ENCODE measurements at places on chromosomes 12 and 14.

DNA sequence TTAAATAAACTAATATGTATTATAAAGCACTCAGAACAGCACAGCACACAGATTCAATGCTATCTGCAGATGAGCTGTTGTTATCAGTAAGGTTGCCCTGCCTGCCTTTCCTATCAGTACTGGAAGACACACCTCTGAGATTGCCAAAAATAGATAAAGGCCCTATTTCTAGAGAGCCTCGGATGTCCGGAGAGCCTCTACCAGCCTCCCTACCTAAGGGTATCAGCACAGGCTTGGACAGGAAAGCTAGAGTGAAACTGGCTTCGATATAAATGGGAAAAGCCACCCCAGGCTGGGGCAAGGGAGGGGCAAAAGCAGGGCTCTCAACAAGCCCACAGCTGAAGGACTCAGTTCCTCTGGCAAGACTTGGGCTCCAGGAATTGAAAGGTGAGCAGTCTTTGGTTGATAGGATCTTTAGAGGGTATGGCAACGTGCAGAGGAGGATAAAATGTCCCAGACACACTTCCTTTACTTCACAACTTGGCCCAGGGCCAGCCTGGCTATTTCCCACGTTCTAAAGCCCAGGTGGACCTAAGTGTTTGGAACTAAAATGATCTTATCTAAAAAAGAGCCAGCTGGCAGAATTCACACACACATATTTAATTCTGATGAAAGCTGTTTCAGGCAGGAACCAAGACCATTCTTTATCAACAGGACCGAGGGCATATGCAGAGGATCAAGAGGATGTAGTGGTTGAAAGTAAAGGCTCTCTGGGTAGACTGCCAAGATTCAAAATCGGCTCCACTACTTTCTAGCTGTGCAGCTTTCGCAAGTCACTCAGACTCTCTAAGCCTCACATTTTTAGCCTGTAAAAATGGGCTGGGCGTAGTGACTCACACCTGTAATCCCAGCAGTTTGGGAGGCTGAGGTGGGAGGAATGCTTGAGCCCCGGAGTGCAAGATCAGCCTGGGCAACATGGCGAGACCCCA, 37.8 kb upstream of the ITPR2 start:
- no peak for DNase-seq

DNA sequence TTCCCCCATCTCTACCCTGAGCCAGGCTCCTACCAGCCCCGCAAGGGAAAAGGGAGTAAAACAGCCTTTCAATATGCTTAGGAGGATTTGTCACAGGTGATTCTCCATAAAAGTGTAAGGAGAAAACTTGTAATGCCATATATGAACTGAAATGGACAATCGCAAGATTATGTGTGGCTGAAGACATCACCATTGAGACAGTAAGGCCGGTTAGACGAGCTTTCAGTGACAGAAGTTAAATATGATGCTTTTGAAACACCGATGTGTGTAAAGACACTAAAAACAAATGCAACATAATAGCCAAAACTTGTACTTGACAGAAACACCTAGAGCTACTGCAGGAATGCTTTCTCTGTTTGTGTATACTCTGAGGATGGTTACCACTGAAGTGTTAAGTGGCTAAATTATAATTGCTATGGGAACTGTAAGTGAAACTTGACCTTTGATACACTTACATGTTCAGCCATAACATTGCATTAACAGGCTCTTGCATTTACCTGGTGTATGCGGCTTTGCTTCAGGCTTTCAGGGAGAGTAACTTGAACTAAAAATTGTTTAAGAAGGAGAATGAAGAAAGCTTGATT, 42.3 kb downstream of the FAR2 start:
- DNase-seq, result no peak

GRCh38 chr12:20490213-20490612, 121.9 kb downstream of the PDE3A start:
- no peak for DNase-seq

DNA sequence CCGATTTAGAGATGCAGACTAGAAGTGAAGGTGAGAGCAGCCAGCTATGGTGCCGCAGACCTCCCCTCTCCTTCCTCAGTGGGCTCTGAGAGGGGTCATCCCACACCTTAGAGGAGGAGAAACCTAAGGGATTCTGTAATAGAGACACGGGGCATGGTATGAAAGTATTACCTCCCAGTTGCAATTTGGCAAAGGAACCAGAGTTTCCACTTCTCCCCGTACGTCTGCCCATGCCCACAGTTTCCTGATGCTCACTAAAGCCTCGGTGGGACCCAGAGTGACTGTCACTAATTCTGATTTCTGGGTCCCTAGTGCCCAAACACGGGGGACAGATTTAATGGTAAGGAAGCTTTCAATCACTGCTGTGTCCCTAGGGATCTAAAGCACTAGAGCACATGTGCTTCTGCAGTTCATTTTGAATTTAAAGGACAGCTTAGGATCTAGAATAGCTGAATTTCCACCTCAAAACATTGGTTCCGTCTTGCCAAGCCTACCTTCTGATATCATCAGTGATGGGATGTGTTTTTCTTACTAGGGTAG, 44.1 kb downstream of the DAD1 start:
- no peak for DNase-seq

DNA sequence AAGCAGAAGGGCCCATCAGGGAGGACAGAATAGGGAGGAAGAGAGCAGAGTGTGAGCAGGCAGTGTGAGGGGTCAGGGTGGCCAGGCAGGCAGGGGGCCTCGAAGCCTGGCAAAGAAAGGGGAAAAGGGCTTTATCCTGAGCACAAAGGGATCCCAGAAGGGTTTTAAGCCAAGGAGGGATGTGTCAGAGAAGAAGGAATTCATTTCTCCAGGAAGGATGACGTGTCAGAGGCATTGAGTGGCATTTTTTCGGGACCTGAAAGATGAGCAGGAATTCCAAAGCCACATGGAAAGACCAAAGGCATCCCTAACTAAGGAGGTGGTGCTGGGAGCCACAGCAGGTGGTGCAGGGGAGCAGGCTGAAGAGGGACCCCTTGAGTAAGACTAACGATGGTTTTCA, 132.1 kb downstream of the DICER1 start:
- no peak for DNase-seq

DNA sequence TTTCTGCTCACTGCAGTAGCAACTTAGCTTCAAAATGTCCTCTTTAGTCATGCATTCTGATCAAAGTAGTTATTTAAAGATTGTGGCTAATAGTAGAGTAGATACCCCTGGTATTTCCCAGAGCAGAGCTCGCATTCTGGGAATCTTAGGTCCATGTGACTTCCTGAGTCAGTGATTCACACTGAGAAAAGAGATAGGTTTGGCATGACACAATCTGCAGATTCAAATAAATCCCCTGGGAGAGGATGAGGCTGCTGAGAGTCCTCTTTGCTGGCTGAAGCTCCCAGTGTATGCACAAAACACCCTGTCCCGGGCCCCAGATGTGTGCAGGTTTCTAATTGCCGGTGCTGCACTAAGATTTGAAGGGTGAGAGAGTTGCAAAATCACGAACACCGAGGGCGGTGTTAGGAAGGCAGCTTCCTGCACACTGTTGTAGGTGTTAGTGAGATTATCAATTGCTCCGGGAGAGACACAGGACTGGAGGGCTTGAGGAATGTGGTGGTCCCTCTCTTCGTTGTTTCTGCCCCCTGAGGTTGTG, 233.2 kb downstream of the NRXN3 start:
- no peak for DNase-seq

DNA sequence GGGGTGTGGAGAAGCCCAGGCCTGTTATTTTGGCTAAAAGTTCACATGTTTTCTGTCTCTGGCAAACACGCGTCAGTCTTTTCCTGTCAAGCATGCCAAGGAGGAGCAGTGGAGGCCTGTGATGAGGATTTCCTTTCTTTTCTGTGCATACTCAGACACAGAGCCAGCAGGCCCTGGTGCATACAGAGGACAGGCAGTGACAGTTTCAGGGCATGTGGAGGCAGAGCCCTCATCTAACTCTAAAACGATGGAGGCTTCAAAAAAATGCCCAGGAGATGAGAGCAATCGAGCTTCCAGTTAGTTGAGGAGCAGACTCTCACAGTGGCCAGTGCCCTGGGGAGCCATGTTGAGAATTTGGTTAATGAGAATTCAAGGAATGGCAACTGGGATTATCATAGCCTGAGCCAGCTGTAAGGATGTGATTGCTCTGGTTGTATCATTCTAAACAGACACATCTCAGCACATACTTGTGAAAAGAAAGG, 66.5 kb downstream of the TRAFD1 start:
- DNase-seq, result no peak

DNA sequence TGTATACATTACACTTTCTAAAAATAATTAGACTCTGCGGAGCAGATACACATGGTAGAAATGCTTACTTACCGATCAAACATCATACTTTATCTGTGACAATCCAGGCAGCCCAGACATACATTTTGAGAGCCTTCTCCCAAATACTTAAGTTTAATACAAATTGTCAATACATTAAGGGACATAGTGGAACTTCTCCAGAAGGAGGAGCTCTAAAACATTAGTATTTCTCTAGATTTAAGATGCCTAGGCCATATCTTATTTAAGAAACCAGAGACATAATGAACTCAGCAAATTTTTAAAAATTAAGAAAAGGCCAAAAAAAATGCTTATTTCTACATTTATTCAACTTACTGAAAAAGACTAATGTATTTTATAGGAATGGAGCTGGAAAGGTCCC, 16.1 kb downstream of the ACSM4 start:
- no peak for DNase-seq

GRCh38 chr12:121034616-121035305, 4.3 kb downstream of the OASL start:
- DNase-seq, result no peak

DNA sequence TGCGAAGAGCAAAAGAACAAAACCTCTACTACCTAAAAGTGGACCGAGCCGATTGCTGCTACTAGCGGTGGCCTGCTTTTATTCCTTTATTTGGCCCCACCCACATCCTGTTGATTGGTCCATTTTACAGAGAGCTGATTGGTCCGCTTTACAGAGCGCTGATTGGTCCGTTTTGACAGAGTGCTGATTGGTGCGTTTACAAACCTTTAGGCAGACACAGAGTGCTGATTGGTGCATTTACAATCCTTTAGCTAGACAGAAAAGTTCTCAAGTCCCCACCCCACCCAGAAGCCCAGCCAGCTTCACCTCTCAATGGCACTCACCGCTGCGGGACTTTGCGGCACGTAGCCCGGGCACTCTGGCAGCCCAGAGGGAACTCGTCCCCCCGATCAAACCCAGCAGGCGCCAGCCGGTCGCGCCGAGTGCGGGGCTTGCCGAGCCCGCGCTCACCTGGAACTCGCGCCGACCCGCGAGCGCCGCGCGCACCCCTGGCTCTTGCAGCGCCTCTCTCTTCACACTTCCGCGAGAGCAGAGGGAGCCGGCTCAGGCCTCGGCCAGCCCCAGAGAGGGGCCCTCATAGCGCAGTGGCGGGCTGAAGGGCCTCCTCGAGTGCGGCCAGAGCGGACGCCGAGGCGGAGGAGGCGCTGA, 8.7 kb upstream of the FGD4 start:
- no peak for DNase-seq

DNA sequence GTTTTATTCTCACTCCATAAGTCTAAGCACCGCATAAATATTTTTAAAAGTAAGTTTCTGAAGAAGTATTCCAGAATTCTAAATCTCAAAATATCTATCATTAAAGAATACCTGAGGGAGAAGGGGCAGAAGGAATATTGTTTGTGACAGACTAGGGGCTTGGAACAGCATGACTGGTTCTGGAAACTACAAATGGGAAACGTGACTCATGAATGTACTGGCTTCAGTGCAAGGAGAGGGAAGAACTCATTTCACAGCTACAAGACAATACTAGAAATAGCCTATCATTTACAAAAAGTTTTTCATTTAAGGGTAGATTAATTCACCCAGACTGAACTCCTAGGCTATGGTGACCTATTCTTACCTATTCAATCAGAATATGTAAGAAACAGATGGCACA, 121.3 kb downstream of the SLC25A21 start:
- no peak for DNase-seq

GRCh38 chr14:37480446-37481290, 114.4 kb downstream of the FOXA1 start:
- DNase-seq, result no peak

DNA sequence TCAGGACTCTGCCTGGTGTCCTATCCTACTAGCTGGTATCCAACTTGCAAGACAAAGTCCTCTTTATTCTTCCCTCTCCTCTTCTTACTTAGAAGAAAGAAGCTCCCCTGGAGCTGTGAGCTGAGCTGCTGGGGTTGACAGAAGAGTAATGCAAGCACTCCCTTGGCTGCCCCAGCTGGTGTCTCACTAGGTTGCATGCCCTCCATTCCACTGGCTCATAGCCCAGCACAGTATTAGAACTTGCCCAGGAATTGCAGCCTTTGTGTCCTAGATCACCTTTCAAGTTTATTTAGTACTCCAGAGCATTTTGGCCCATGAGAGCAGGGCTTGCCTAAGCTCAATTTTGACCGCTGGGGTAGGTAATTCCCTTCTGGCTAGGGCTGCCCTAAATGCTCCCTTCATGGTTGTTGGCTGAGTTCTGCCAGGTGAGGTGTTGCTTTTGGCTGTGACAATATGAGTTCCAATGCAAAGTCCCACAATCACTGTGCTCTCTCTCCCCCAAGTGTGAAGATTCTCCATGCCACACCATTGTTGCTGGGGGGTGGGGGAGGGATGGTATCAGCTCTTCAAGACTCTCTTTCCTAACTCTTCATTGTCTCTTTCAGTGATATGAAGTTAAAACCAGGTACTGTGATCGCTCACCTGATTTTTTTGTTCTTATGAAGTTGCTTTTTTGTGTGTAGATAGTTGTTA, 317.4 kb upstream of the DDHD1 start:
- DNase-seq, result no peak

- no peak for DNase-seq
Measured at GRCh38 chr12:109578330-109578927, 4.8 kb downstream of the MVK start.

- no peak for DNase-seq
Measured at GRCh38 chr14:89284333-89285058, 132.5 kb downstream of the FOXN3 start.

DNA sequence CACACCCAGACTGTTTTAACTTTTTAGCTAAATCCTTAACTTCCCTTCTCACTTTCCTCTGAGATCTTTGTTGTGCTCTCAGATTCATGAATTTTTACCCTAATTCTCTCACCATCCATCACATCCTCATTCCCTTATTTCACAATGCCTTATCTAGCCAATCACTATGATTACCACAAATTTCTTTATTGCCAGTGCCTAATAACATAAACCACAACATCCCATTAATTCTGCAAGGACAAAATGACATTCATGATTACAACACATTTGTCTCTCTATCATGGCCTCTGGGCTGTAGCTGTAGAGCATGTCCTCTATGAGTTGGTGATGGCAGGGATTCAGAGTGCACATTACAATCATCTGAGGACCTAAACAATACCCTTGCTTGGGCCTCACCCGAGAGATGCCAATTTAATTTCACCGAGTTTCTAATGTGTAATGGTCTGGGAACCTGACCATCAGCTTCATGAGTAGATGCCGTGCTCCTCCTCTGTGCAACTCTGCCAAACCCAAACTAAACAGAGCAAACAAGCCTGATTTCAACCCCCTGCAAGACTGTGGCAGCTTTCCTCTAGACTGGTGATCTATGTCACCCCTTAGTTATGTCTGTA, 99.3 kb downstream of the SPTSSA start:
- DNase-seq, result no peak

GRCh38 chr12:29241821-29242591, 92.9 kb downstream of the FAR2 start:
- no peak for DNase-seq
